ENCODE measurements at places on chromosomes 7 and 10.

DNA sequence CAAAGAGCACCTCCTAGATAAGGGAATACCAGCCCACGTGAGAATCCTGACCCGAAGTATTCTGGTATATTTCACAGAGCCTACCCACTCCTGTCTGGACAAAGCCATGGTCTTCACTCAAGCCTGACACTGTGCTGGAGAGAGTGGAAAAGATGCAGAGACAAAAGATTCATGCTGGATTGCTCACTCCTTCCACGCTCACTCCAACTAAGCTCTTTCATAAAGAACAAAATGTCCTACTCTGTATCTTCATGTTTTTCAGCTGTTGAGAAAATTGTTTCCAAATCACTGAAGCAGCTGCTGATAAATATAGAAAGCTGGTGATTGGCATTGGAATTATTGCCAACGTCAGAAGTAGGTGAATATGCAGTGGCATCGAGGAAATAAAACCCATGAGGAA is 106.0 kb downstream of the ABLIM1 start:
- DNase-seq, result no peak

DNA sequence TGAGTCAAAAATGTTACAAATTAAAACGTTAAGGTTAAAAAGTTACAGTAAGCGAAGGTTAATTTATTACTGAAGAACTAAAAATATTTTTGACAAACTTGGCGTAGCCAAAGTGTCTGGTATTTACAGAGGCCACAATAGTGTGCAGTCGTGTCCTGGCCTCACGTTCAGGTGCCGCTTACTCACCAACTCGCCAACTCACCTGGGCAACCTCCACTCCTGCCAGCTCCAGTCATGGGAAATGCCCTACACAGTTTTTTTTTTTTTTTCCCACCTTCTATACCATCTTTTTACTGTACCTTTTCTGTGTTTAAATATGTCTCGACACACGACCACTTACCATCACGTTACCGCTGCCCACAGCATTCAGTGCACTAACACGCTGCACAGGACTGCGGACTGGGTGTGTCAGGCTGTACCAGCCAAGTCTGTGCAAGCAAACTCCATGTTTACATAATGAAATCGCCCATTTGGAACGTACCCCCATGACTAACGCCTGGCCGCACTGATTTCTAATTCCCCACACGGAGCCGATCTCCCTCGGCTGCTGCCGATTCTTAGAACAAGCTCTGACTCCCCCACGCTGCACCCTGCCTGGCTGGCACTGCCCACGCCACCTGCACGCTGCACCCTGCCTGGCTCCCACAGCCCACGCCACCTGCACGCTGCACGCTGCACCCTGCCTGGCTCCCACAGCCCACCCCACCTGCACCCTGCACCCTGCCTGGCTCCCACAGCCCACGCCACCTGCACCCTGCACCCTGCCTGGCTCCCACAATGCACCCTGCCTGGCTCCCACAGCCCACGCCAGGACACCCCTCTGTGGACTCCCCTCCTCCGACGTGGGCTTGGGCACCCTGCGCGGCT is 203.1 kb downstream of the ZMYND11 start:
- DNase-seq, result peak; percentile 15

DNA sequence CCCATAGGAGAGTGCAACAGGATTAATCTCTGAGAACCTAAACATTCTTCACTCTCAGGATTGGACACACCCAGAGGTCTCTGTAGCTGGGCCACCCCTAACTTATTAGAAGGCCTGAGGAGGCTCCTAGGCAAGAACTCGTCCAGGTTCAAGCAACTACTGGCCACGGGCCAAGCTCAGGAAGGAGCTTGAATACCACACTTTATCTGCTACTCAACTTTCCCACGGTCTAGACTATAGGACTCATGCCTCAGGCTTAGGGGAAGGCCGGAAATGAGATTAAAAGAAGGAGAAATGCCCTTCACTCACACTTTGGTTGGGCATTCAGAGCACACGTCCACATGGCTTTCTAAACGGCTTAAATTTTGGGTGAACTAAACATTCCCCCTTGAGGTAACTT is 142.8 kb upstream of the PHYHIPL start:
- DNase-seq, result no peak

GRCh38 chr7:120553491-120553890 is 280.5 kb downstream of the KCND2 start:
- DNase-seq, result no peak

DNA sequence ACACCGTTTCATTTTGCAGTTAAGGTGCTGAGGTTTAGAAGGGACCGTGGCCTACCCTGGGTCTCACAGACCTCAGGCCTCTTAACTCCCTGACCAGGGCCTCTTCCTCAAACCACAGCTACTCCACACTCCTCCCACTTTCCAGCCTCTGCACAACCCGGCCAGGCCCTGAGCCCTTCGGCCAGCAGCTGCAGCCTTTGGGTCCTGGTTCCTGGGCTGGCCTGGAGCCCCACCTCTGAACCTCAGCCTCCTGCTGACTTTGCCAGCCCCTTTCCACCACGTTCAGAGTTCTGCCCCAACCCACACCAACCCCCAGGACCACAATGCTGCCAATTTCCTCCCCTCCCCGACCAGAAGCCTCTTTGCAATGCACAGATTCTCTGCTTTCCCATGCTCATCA is 84.1 kb downstream of the VOPP1 start:
- DNase-seq, result no peak

DNA sequence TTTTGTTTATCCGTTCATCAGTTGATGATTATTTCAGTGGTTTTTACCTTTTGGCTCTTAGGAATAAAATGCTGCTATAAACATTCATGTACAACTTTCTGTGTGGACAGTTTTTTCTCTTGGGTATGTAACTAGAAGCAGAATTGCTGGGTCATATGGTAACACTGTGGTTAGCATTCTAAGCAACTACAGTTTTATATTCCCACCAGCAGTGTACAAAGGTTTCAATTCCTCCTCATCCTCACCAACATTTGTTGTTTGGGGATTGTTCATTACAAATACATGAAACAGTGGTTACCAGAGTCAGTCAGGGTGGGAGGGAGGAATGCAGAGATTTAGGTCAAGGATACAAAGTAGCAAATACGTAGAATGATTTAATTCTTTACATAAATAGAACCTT is 97.0 kb downstream of the NPSR1 start:
- DNase-seq, result no peak

DNA sequence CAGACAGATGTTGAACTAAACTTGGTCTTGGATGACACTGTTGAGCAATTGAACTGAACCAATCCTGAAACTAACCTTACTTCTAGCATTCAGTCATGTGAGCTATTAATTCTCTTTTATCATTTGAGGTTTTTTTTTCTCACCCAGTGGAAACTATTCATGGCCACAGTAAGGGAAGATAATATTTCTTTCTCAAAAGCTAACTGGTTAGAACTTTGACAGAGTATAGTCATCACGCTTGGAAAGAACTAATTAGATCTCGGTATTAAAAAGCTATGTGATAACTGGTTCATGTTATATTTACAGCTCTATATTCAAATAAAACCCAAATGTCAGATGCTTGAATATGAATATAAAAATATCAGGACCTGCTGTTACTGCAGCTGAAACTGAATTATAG is 89.5 kb downstream of the OTUD1 start:
- DNase-seq, result no peak

- DNase-seq, result peak; percentile 68
Measured at GRCh38 chr7:155803418-155804376, 8.6 kb downstream of the SHH start.

DNA sequence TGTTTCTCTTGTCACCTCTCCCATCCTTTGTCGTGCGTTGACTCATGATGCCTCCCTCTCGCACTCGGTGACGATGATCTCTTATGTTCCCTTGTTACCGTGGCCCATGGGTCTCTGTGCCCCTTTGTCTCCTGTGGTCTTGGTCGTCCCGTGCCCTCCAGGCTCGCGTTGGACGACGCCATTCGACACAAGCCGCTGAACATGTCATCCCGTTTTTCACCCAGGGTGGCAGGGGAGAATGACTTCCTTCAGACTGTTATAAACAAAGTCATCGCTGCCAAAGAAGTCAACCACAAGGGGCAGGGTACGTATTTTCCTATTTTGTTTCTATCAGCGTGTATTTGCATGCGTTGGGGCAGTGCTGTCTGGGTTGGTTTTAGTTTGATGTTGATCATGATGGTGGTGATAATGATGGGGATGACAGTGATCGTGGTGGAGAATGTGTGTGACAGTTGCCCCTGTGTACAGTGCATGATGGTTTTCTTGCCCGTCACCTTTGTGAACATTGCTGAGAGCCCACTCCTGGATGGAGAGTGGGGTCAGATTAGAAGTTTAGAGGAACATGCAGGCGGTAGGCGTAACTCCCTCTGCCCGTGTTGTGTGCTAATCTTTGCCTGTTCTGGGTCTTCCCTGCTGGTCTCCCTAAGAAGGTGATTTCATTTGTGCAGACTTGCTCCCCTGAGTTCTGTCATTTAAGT is 107.0 kb downstream of the DOCK1 start:
- peak; percentile 18 for DNase-seq

DNA sequence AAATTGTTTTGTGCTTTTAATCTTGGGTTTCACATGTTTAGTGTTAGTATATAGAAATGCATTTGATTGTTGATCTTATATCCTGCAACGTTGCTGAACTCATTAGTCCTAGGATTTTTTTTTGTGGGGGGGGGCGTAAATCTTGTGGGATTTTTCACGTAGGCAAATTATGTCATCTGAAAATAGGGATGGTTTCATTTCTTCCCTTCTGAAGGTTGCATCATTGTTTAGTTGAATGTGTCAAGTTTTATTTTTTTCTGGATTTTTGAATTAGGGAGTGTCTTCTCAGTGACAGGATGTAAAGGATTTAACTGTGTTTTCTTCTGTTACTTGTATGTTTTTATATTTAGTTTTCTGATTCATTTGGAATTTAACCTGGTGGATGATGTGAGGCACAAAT is 26.7 kb downstream of the MKLN1 start:
- DNase-seq, result no peak

GRCh38 chr10:30997536-30998235 is 34.0 kb downstream of the ZNF438 start:
- DNase-seq, result no peak

GRCh38 chr7:107708956-107709355 is 35.0 kb upstream of the CBLL1 start:
- DNase-seq, result no peak

DNA sequence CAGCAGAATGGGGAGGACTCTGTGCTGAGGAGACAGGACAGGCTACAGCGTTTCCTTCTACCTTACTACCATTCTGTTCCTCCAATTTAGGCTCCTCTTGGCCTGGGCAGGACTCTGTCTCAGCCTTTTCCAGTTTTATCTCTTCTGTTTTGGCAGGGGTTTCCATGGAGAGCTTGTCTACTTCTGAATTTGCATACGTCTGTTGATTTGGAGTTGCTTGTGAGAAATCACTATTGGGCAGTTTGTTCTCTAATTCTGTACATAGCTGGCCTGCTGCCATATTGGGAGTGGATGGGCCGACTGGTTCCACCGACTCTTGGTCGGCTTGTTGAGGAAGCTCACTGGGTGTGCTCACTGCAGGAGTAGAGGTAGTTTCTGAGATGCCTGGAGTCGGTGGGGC is 136.8 kb downstream of the GALNT11 start:
- DNase-seq, result no peak

- no peak for DNase-seq
Measured at GRCh38 chr7:123075838-123076467, 80.5 kb upstream of the TAS2R16 start.

- no peak for DNase-seq
Measured at GRCh38 chr7:105896407-105896911, 20.1 kb upstream of the ATXN7L1 start.
